ENCODE measurements at places on chromosomes 7 and 10. TPM values are rescaled to one million over a fixed set of nuclear protein-coding genes. Genes with fewer than 3 reads are reported as not detected.

DNA sequence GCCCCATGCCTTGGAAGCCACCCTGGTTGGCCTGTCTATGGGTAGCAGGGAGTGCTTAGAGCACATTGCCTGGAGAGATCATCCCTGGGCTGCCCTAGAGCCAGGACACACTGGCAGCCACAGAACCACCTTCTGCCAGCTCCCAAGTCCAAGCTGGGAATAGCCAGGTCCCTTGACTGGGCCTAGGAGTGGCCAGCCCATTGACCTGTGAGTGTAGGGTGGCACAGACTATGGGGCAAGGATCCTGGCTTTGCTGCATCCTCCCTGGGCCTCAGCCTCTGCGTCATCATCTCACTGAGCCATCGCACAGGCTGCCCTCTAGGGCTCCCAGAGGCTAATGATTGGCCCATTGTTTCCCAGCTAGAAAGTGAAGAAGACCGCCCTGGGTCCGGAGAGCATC is 7.0 kb downstream of the AQP1 start:
- peak; percentile 15 for DNase-seq

DNA sequence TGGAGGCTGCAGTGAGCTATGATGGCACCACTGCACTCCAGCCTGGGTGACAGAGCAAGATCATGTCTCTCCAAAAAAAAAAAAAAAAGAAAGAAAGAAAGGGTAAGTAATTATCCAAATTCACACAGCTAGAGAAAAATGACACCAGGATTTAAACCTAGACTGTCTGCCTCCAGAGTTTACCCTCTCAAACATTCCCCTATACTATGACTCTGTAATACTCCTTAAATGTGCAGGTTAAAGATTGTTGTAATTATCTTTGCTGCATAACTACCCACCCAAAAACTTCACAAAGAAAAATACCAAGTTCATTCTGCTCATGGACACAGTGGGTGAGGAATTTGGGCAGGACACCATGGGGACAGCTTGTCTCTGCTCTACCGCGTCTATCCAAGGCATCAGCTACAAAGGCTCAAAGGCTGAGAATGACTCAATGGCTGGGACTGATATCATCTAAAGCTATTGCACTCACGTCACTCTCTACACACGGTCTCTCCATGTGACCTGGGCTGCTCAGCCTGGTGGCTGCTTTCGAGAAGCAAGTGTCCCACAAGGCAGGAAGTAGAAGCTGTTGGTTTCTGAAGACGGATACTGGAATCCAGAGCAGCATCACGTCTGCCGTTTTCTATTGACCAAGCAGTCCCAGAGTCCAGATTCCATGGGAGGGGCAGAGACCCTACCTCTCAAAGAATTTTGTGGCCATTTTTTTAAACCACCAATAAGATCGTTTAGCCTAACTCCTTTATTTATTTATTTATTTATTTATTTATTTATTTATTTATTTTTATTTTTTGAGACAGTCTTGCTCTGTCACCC is 185.7 kb upstream of the AUTS2 start:
- DNase-seq = peak; percentile 67

DNA sequence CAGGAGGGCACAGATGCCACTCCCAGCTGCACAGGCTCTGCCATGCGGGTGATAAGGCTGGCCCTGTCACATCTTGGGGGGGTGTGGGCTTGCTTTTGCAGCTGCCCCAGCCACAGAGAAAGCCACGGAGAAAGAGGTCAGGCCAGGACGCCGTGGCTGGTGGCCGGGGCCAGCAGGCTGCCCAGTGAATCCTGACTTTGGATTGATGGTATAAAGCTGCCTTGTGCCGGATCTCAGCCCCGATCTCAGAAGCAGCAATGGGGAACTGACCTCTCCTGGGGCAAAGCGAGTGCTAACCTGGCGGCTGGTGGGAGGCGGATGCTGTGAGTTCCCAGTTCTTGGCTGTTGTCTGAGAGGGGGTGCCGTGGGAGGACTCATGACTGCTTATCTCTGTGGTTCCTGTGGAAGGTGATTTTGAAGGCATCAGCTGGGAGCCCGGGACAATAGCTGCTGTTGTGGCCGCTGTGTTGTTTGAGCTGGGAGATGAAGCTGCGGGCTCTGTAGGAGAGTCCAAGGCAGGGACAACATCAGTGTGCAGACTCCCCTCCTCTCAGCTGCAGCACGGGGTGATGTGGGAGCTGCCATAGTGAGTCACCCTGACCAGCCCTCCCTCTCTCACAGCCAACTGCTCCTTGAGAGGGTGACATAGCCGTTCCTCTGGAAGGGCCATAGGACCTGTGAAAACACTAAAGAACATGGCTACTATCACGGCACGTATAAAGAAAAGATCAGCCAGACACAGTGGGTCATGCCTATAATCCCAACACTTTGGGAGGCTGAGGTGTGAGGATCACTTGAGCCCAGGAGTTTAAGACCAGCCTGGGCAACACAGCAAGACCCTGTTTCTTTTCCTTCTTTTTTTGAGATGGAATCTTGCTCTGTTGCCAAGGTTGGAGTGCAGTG is 17.0 kb downstream of the IL15RA start:
- DNase-seq = no peak

GRCh38 chr10:72783410-72783833 is 91.5 kb downstream of the MCU start:
- DNase-seq = no peak

DNA sequence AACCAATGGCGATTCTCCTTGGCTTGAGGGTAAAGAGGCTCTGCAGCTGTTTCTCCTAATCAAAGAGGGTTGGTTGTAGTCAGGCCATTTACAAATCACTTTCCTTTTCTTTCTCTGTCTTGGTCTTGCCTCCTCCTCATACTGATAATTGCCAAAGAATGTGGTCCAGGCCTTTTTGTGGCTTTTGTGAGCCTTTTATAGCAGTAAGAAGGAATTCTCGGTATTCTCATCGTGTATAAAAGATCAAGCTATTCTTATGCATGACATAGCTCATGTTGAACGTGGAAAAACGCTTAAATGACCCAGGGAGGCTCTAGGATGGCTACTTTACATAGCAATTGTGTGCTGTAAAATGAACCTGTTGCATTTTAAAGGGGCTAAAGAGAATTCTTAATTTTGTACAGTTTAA is 62.6 kb downstream of the RBM20 start:
- no peak for DNase-seq

DNA sequence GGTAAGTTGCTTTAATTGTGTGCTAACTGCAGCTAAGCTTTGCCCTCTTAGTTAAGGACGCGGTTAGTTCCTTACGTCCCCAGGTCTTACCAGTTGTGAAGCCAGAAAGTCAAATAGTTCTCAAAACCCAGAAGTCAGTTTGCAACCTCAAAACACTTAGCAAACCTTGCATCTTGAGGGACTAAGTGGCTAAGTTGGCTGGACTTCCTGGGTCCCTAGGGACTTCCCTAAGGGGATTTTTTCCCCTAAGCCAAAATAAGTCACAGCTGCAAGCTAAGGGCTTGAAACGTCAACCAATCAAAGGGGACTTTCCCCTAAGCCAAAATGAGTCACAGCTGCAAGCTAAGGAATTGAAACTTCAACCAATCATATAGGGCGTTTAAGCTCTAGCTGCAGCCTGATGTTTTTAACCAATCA is 36.2 kb upstream of the HECW1 start:
- DNase-seq = no peak

DNA sequence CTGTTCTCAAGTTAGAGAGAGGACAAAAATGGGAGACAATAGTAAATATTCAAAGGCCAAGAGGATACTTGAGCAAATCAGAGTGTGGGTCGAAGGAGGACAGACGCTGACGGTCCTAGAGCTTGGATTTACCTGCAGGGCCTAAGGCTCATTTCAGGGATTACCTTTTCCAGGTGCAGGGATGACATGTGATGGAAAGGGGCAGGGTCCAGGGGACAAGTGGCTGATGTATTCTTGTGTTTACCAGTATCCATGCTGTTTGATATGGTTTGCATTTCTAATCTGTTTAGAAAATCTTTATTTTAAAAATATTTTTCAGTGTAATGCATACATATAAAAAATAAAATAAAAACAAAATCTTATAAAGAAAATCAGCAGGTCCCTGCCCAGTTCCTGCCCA is 5.3 kb downstream of the GALNTL5 start:
- no peak for DNase-seq

- DNase-seq = peak; percentile 61
Observed at GRCh38 chr10:27998178-27998953, 513 bp downstream of the ODAD2 start.

DNA sequence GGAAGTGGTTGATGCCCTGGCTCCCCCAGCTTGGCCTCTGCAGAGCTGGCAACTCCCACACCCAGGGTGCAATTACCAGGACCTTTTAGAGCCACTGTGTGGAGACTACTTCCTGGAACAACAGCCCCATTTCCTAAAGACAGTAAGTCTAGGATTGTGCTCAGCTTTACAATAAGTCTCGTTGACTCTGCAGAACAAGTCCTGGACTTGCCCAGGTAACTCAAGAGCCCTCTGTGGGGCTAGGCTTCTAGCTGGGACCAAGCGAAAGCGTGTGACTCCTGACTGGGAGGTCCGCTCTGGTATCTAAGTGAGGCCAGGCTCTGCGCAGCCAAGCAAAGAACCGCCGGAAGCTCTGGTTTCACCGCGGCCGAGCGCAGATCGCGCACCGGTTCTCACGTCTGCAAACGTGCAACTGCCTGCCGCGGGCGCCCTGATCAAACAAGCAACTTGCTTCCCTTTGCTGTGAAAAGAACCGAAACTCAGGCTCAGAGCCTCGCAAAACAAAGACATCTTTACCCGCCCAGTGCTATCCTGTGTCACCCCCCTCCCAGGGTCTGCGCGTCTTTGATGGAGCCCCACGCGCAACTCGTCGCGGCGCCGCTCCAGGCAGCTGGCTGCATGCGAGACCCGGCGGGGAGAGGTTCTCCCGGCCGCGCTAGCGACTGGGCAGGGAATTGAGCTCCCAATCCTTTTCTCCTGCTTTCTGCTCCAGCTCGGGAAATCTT is 4.4 kb upstream of the PDLIM1 start:
- peak; percentile 79 for DNase-seq

- no peak for DNase-seq
Observed at GRCh38 chr7:107691716-107692115, 31.1 kb downstream of the SLC26A4 start.

TEX47 gene
- not detected for total RNA-seq

MINPP1 gene
- 7.0 TPM for total RNA-seq
